ENCODE measurements at places on chromosomes 2 and 18.

GRCh38 chr2:102141970-102142828, at the start of gene IL1R1:
IL1R1 (plus strand) TSS chr2:102142746; CDS start chr2:102157725, 14,979 bp downstream.
- no peak for DNase-seq

DNA sequence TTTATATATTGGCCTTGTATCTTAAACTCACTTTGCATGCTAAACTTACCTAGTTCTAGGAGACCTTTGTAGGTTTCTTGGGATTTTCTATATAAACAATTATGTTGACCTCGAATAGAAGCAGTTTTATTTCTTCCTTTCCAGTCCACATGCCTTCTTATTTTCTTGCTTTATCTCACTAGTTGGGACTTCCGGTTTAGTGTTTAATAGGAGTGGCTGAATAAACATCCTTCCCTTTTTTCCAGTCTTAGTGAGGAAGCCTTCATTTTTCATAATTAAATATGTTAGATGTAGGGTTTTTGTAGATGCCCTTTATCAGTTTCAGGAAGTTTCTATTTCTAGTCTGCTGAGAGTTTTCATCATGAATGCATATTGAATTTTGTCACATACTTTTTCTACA, 347.3 kb upstream of the HNRNPA3 start:
- no peak for DNase-seq

GRCh38 chr18:56748698-56749268, 97.6 kb downstream of the WDR7 start:
- no peak for DNase-seq

GRCh38 chr2:69791045-69791444, 38.4 kb upstream of the GMCL1 start:
- no peak for DNase-seq

GRCh38 chr18:58649966-58650816, 21.1 kb upstream of the MALT1 start:
- DNase-seq, result no peak

- DNase-seq, result peak; percentile 42
These were observed 95.6 kb downstream of the TNFRSF11A start for GRCh38 chr18:62420513-62421209.

Measured in stimulated activated CD8-positive, alpha-beta memory T cell treated with anti-CD3 and anti-CD28 coated beads, Interleukin-7, amount 100 ng/mL, for 1 hour (primary cell).